Cardiac muscle cell (in vitro differentiated cells and primary cell): ENCODE measurements at places on chromosomes 13 and 19.

DNA sequence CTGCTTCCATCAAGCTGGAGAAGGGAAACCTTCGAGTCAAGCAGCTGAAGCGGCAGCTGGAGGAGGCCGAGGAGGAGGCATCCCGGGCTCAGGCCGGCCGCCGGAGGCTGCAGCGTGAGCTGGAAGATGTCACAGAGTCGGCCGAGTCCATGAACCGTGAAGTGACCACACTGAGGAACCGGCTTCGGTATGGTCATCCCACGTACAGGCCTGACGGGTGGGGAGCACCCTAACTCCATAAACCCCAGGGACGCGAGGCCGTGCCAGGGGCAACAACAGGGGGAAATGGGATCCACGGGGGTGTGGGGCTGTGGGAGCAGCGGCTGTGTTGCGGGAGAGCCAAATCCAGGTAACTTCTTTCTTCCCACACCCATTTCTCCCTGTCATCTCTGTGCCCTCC, 20.2 kb downstream of the KCNC3 start:
- no peak for DNase-seq

GRCh38 chr13:37085606-37086005, 19.9 kb downstream of the CSNK1A1L start:
- DNase-seq: no peak

- no peak for DNase-seq
Measured at GRCh38 chr19:6861683-6862286, 25.6 kb upstream of the ADGRE1 start.

DNA sequence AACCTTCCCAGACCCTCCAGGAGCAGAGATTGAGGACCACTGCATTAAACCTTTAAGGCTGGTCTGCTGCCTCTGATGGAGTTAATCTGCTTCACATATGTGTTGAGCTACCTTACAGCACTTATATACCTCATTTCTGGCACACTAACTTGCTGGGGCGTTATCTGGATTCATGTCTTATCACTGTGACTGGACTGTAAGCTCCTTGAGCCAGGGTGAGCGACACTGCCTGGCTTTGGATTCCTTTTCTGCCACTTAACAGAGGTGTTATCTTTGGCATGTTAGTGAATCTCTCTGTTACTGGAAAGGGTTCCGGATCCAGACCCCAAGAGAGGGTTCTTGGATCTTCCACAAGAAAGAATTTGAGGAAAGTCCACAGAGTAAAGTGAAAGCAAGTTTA, 69.8 kb upstream of the RGCC start:
- no peak for DNase-seq

- DNase-seq: peak; percentile 50
Measured at GRCh38 chr19:5369962-5370367, 29.4 kb upstream of the PTPRS start.

- DNase-seq: no peak
Measured at GRCh38 chr19:14770944-14771839, 7.2 kb downstream of the ADGRE2 start.

GRCh38 chr19:56142897-56143434, 1.9 kb downstream of the ZNF444 start:
- no peak for DNase-seq

- no peak for DNase-seq
Measured at GRCh38 chr19:51030631-51031030, 4.2 kb downstream of the KLK12 start.

- DNase-seq: no peak
Measured at GRCh38 chr13:67557642-67558241, 327.6 kb upstream of the PCDH9 start.

GRCh38 chr13:59281453-59281852, 882.3 kb downstream of the DIAPH3 start:
- no peak for DNase-seq

GRCh38 chr19:30783936-30784335, 411.8 kb downstream of the ZNF536 start:
- no peak for DNase-seq

GRCh38 chr19:34041925-34042521, 130.3 kb upstream of the LSM14A start:
- DNase-seq: peak; percentile 63

DNA sequence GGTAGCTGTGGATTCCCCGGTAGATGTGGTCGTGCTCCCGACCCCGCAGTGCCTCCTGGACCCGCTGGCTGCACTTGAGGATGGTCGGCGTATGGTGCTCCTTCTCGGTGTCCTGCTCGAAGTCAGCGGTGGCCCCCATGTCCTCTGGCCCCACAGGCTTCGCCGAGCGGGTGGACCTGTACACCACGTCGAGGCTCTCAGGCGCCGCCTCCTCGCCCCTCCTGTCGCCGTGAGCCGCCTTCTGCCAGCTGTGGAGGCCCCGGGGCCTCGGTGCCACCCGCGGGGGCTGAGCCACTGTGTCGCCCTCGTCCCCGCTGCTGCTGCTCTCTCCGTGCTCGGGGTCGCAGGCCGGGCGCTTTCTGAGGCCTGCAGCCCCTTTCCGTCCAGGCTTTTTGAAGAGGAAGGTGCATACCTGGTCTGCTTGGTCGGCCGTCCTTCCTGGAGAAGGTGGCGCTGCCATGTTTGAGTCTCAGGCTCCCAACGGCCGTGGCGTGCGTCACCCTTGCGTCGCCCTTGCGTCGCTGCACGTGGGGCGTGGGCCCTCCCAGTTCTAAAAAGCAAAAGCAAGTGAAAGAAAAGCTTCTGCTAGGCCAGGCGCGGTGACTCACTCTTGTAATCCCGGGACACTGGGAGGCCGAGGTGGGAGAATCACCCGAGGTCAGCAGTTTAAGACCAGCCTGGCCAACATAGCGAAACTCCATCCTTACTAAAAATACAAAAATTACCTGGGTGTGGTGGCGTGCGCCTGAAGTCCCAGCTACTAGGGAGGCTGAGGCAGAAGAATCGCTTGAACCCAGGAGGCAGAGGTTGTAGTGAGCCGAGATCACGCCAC, at the start of gene RNF113B:
TSS of gene RNF113B (minus strand) at position 493 of the 832 bp plus-strand sequence. CDS start at position 460, 33 bp downstream.
- DNase-seq: no peak

- DNase-seq: no peak
Measured at GRCh38 chr19:2288338-2288817, 6.4 kb upstream of the PEAK3 start.

- no peak for DNase-seq
Measured at GRCh38 chr13:100855151-100855550, 180.6 kb upstream of the TMTC4 start.
